Metanephros (tissue), 2 donors: ENCODE measurements at places on chromosomes 7 and 10. TPM values are rescaled to one million over a fixed set of nuclear protein-coding genes. Genes with fewer than 3 reads are reported as not detected.

FXYD4 gene
- 1.6 TPM for total RNA-seq

SFRP5 gene
- total RNA-seq = 0.58 TPM

TCF7L2 gene
- total RNA-seq = 21.4 TPM

LRRC61 gene
- 19.7 TPM for total RNA-seq

FFAR4 gene
- 0.23 TPM for total RNA-seq

GJD4 gene
- not detected for total RNA-seq

CPN1 gene
- total RNA-seq = 2.2 TPM

OR2AE1 gene
- not detected for total RNA-seq

SEMA3E gene
- 2.6 TPM for total RNA-seq
